A673 (cell line): ENCODE measurements at places on chromosomes 6 and 20.
A peak's percentile ranks its signal among the peaks of the same experiment; 100 is the strongest.

DNA sequence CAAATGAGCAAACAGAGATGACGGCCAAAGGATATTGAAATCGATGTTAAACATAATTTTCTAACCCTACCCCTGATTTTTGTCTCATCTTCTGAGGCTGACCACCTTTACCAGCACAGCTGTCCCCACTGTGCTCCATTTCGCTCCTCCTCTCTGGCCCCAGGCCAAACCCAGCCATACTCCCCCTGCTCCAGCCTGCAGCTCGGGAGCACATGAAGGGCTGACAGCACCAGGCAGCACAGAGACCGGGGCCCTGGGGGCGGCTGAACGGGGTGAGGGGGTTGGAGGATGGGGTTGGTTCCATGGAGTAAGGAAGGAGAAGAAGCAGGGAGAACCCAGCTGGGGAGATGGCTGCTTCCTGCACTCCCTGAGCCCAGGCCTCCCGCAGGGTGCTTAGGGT lies 3.2 kb upstream of the NCR2 start:
- DNase-seq, result no peak

GRCh38 chr6:111862314-111862713 lies 10.9 kb downstream of the FYN start:
- DNase-seq, result no peak

GRCh38 chr6:70282919-70283461 lies 19.9 kb downstream of the COL9A1 start:
- DNase-seq, result no peak

DNA sequence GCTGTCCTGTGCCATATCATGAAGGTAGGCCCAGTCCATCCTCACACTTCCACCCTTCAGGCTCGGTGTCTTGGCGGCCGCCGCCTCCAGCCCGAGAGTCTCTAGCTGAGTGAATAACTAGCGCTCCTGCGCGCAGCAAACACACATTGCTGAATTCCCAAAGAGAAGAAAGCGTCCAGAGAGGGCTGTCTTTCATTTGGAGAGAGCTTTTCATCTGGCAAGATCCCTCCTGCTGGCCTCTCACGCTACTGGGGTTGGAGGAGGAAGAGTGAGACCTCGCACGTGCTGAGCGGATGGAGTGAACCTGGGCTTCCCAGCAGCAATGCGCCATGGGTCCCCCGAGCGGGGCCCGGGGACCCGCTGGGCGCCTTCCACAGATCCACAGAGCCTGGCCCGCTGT lies 73.2 kb downstream of the NCR2 start:
- no peak for DNase-seq

DNA sequence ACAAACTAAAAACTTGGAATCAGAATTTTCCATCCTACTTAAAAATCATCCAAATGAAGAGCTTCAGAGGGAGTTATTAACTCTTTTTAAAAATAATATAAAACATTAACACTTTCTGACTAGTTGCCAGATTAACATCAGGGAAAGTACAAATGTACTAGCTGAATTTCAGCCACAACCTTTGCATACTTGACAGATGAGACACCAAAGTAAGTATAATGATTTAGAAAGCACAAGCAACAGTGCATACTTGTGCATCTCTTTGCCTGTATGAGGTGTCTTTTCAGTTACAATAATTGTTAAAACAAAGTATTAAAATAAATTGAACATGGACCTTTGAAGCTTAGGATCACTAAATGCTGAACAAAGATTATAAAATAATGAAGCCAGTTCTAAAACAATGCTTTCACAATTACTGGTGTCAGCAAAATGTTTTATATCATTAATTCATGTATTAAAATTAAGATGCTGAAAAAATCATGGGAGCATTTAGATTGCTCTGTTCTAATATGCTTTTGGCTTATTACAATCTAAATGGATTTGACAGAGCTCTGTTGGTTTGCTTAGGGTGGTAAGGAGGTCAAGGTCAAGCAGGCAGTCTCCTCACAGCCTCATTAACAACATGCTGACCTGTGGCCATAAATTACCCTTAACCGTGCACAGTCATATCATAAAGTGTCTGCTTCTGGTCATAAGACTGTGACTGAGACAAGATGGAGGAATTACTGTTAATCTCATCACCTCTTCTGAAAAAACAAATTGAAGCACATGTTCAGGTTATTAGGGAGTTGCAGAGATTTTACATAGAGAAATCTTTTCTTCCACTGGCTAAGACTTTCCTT lies 15.1 kb downstream of the RNF217 start:
- DNase-seq, result no peak

- DNase-seq, result no peak
Observed at GRCh38 chr6:148322704-148323103, 19.9 kb upstream of the SASH1 start.

- no peak for DNase-seq
Observed at GRCh38 chr6:149221774-149222070, 95.8 kb upstream of the TAB2 start.

DNA sequence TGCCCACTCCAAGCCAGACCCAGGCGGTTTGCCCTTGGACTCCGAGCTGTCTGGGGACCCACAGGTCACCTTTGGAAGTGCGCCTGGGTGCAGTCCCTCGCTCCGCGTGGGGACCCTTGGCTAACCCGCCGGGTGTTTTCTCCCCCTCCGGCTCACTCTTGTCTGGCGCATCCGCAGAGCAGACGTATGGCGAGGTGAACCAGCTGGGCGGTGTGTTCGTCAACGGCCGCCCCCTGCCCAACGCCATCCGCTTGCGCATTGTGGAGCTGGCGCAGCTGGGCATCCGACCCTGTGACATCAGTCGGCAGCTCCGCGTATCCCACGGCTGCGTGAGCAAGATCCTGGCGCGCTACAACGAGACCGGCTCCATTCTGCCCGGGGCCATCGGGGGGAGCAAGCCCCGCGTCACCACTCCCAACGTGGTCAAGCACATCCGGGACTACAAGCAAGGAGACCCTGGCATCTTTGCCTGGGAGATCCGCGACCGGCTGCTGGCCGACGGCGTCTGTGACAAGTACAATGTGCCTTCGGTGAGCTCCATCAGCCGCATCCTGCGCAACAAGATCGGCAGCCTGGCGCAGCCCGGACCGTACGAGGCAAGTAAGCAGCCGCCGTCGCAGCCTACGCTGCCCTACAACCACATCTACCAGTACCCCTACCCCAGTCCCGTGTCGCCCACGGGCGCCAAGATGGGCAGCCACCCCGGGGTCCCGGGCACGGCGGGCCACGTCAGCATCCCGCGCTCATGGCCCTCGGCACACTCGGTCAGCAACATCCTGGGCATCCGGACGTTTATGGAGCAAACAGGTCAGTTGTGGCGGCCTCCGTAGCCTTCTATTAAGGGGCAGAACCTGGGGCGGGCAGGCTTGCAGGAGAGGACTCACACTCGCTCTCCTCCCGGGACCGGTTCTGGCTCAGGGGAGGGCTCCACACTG lies 1.1 kb downstream of the PAX1 start:
- DNase-seq, result no peak

DNA sequence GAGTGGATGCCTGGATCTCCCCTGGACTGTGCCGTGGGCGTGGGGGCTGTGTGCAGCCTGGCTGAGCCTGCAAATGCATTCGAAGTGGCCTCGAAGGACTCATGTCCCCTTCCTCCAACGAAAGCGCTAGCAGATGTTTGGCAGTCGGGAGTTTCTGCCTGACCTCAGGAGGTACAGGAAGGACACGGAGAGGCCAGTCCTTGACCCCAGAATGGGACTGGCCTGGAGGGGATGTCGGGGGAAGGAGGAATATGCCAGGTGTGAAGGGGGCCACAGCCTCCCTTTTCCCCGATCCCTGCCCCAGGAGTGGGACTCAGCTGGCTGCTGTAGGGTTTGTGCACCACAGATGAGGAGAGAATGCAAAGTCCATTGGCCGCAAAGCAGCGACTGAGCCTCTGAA lies 45.6 kb downstream of the APCDD1L start:
- DNase-seq, result no peak

GRCh38 chr6:150090328-150090727 lies 21.4 kb upstream of the ULBP3 start:
- DNase-seq, result no peak

- peak; percentile 74 for DNase-seq
Observed at GRCh38 chr6:155301867-155302266, 12.4 kb downstream of the TFB1M start.

DNA sequence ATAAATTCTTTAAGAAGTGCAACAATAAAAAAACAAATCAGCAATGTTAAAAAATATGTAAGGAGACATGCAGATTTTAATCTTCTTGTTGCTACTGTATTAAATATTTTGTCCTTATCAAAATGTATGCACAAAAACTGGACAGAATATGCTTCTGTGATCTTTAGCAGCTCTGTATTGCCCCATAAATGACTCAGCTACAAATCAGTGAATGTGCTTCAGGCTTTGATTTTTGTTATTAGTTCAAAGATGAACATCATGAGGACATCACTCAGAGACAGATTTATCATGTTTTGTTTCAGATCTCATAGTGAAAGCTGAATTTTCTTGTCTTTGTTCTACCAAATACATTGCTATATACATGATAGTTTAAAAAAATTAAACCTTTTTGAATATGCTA lies 312.4 kb downstream of the GRIK2 start:
- no peak for DNase-seq

GRCh38 chr20:49385465-49385864 lies 97.0 kb downstream of the KCNB1 start:
- DNase-seq, result peak; percentile 62

DNA sequence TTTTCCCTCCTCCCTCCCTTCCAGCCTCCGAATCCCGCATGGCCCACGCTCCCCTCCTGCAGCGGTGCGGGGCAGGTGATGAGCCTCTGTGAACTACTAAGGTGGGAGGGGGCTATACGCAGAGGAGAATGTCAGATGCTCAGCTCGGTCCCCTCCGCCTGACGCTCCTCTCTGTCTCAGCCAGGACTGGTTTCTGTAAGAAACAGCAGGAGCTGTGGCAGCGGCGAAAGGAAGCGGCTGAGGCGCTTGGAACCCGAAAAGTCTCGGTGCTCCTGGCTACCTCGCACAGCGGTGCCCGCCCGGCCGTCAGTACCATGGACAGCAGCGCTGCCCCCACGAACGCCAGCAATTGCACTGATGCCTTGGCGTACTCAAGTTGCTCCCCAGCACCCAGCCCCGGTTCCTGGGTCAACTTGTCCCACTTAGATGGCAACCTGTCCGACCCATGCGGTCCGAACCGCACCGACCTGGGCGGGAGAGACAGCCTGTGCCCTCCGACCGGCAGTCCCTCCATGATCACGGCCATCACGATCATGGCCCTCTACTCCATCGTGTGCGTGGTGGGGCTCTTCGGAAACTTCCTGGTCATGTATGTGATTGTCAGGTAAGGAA lies at the start of gene OPRM1:
Gene OPRM1, plus strand, starts transcription at position 10 of the 612 bp plus-strand sequence. Its CDS starts 305 bp downstream, at position 315.
- DNase-seq, result peak; percentile 70

DNA sequence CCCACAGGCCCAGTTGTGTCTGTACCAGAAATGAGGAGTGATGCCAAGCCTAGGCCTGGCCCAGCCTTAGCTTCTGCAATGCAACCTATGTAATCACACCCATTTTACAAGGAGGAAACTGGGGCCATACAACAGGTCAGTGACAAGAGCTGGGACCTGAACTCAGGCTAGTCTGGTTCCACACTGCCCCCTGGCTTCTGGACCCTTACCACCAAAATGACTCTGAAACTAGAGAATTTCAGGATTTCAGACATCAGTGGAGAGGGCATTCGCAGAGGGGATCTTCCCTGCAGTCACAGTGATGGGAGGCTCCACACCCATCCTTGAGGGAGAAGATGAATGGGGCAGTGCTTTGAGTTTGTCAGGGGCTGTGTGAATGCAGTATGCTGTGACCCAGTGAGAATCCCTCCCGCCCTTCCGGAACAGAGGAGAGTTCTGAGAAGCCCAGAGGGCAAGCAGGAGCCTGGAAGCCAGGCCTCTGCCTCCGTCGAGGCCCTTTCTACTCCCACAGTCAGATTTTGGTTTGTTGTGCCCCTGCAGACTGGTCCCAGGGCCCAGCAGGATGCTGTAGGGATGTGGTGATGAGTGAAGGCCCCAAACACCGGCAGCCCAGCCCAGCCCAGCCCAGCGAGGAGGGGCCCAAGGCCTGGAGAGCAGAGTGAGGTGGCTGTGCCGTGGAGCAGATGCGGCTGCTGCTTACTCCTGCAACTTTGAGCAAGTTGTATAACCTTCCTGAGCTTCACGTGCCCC lies 48.1 kb upstream of the MYL9 start:
- no peak for DNase-seq

GRCh38 chr6:2353412-2354137 lies 108.2 kb upstream of the GMDS start:
- peak; percentile 74 for DNase-seq

DNA sequence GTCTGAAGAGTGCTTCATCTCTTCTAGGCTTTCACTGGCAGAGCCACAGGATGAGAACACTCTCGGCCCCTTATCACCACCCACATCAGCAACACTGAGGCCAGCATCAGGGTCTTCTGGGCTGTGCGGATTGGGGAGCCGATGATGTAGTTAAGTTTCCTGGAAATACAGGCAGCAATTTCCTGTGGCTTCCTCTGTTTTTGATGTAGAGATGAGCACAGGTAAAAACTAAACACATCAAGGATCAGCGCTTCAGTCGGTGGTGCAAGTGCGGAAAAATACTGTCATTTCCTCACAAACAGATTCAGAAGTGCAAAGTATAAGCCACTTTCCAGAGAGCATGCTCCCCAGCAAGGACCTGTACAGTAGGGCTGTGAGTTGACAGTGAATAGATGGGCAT lies 62.6 kb downstream of the BACH2 start:
- no peak for DNase-seq

DNA sequence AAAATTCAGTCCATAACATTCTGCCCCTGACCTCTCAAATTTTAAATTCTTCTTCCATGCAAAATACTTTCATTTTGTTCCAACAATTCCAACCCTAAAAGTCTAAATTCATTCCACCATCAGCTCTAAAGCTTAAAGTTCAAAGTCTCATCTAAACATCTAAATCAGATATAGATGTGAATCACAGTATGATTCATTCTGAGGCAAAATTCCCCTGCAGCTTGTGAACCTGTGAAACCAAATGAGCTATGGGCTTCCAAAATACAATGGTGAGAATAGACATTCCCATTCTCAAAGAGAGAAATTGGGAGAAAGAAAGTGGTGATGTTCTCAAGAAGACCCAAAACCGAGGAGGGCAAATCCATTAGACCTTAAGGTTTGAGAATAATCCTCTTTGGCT lies 309.8 kb downstream of the HIVEP2 start:
- no peak for DNase-seq

DNA sequence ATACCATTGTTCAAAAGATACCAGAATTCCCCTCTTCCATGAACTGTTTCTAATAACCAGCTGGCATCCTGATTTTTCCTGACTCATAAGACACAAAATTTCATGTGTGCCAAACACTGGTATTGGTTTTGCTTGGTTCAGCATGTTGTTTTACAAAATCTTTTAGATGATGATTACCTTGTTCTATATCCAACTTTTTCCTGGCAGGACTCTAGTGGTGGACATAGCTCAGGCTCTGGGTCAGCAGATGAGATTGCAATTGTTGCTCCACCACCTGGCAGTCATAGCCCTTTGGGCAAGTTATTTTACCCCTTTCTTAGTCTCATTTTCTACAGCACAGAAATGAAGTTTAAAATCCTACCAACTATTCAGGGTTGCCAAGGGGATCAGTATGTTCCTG lies 6.2 kb downstream of the TRIM38 start:
- no peak for DNase-seq

GRCh38 chr6:36419310-36419709 lies 23.3 kb downstream of the PXT1 start:
- no peak for DNase-seq

- DNase-seq, result no peak
Observed at GRCh38 chr20:36085686-36086267, 68.8 kb upstream of the EPB41L1 start.
